Stimulated activated CD4-positive, alpha-beta T cell treated with anti-CD3 and anti-CD28 coated beads, Interleukin-15, amount 100 ng/mL, for 24 hours (primary cell): ENCODE measurements at places on chromosomes 16 and 17.

DNA sequence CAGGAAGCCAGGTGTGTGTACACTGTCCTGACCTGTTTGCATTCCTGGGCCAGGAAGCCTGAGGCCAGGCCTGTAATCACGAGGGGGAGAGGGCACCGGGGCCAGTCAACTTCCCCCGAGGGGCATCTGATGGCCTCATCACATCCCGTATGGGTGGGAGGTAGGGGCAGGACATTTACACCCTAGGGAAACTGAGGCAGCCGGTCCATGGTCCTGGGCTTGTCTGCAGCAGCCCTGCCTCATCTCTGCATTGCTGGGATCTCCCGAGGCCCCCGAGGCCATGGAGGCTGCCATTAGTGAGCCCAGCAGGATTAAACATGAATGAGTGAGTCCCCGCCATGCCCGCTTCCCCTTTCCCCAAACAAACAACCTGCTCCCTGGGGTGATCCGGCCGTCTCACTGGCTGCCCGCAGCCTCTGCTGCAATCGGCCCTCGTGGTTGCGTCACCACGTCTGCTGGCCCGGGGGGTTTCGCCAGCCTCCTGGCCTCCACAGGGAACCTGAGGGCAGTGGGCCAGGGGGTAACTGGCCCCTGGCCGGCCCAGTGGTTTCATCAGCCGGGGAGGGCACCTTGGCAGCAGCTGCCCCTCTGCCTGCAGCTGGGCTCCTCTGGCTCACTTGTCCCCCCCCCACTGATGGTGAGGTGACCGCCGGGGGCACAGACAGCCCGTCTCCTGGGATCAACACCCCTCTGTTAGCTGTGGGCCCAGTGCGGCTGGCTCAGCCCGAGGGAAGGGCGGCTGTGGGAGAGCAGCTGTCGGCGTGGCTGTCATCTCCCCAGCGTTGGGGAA is 88.3 kb upstream of the GSE1 start:
- no peak for DNase-seq

DNA sequence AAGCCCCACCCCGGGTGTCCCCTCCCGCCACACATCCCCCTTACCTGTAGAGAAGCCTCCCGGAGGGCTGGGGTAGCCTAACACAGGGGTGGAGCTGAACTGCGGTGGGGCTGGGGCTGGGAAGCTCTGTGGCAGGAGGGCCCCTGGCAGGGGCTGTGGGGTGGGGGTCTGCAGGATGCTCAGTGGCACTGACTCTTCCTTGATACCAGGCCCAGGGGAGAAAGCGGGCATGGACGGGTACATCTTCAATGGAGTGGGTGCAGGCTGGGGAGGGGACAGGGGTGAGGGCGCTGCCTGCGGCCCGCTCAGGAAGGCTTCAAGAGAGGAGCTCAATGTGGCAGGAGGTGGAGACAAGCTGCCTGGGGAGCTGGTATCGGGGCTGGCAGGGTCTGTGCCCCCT is 16.7 kb downstream of the SREBF1 start:
- no peak for DNase-seq

- DNase-seq: no peak
These were observed 11.6 kb upstream of the CBX4 start for GRCh38 chr17:79850571-79851460.

DNA sequence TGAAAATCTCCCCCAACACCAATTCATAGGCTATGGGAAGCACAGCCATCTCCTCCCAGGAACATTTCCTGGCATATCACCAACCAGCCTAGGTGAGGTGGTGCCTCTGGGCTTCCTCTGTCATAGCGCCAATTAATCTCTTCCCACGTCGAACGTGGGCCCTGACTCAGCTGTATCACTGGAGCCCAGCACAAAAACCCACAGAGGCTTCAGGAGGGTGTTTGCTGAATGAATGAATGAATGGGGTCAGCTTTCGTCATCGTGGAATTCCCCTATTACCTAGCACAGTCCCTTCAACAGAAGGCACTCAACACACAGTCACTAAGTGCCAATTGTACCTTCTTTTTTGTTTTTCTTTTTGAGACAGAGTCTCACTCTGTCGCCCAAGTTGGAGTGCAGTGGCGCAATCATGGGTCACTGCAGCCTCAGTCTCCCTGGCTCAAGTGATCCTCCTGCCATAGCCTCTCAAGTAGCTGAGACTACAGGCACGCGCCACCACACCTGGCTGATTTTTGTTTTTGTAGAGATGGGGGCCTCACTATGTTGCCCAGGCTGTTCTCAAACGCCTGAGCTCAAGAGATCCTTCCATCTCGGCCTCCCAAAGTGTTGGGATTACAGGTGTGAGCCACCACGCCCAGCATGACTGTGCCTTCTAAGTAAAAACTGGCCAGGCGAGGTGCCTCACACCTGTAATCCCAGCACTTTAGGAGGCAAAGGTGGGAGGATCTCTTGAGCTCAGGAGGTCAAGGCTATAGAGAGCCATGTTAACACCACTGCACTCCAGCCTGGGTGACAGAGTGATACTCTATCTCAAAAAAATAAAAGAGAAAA is 4.1 kb downstream of the ZNF688 start:
- DNase-seq: peak; percentile 78

DNA sequence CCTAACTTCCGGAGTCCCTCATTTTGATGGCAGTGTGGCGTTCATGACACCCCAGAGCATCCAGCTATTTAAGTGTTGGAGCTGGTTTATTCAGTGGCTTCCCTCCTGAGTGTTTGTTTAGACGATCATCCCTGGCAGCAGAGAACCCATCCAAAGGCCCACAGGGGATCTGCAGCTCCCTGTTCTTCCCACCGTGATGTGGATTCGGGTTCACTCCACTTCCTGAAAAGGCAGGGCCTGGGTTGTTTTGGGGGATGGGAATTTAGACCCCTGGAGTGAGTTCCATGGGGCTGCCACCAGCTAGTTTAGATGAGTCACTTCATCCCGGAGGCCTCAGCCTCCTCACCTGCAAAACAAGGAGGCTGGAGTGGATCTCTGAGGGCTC is 2.3 kb downstream of the KSR1 start:
- no peak for DNase-seq

DNA sequence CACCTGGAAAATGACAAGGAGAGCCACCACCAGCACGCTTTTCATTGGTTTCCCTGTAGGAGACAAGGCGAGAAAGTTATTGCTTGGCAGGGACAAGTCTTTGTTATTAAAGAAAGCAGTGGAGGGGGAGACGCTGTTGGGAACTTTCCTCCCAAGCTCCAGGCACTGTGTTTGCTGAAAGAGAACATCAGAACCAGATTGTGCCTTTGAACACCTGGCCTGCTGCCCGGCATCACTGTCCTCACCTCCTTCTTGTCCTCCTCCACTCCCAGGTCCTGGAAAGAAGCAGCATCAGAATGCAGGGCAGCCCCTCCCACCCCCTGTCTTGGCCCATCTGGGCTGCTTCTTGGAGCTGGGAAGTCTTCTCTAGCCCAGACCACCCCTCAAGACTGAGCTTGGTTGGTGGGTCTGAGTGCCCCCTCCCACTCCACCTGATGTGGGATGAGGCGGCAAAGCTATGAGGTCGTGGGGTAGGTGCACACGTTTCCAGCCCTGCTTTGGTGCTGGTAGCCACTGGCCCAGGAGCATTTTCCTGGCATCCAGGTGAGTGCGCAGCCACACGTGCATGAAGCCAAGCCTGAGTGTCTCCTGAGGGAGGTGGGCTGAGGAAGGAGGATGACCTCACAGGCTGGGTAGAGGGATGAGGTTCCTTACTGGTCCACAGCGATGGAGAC is 6.2 kb downstream of the CCR7 start:
- no peak for DNase-seq

GRCh38 chr16:58451945-58452401 is 48.0 kb upstream of the NDRG4 start:
- DNase-seq: no peak

- DNase-seq: peak; percentile 23
These were observed at the start of gene PMFBP1 for GRCh38 chr16:72172105-72173034. Gene PMFBP1, minus strand, starts transcription at chr16:72172155. Its CDS starts 947 bp downstream, at chr16:72171208.

GRCh38 chr16:18039931-18040330 is 296.6 kb downstream of the NPIPA8 start:
- no peak for DNase-seq

DNA sequence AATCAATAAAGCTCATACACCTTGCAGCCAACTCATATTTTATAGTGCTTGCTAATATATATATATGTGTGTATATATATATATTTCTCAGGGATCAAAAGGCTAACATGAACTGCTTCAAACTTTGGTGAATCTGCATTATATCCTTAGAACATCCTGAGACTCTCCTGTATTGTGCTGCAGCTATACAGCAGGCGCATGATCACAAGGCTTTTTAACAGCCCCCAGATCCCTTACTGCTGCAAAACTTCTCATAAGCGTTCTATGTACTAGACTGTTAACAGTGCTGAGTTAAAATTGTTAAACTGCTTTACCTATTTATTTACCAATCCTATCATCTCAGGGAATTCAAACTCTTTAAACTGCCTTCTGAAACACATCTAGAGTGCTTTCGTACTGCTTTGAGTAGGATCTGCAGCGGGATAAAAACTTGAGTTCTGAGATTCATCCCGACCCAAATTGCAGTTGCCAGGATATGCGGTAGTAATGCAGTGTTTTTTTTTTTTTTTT is 1.3 kb downstream of the GPATCH8 start:
- no peak for DNase-seq

- DNase-seq: no peak
These were observed 7.1 kb upstream of the SRCAP start for GRCh38 chr16:30691907-30692306.

DNA sequence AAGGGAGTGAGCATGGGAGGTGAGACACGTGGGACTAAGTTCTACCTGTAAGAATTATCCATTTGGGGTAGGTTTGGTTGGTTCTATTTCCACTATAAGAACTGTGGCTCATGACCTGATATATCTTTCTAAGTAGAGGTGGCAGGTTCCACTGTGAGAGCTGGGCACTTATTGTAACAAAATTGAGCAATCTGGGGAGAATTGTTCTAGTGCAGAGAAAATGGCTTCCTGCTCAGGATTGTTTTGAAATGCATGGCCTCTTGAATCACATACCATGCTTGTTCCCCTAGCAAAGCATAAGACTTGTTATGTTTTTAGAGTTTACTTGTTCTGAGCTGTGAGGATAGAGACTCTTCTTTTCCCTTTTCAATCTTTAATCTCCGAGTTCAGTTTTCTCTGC is 125.9 kb downstream of the MAP2K6 start:
- DNase-seq: no peak

- DNase-seq: peak; percentile 37
These were observed 319.8 kb downstream of the SEC14L1 start for GRCh38 chr17:77460514-77461046.

DNA sequence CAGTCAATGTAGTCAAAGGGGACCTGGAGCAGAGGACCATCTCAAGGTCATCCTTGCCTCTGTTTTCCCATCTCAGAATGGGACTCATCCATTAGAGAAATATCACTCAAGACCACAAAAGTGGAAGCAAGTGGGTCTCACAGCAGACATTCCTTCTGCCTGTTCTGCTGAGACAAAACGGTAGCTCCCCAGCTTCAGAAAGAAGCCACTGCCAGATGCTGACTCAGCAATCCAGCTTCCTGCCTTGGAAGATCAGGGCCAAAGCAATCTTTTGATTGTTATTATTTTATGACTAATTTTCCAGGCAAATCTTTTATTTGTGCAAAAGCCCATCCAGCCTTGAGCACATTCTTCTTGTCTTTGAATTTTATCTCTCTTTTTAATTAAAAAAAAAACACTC is 86.8 kb downstream of the CCT6B start:
- no peak for DNase-seq

DNA sequence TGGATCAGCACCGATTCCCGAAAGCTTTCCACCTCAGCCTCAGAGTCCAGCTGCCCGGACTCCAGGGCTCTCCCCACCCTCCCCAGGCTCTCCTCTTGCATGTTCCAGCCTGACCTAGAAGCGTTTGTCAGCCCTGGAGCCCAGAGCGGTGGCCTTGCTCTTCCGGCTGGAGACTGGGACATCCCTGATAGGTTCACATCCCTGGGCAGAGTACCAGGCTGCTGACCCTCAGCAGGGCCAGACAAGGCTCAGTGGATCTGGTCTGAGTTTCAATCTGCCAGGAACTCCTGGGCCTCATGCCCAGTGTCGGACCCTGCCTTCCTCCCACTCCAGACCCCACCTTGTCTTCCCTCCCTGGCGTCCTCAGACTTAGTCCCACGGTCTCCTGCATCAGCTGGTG is 15.0 kb downstream of the CD300LG start:
- no peak for DNase-seq

GRCh38 chr17:75515496-75516254 is at the start of gene CASKIN2:
Gene CASKIN2, minus strand, starts transcription at chr17:75515537. Its CDS starts 1,733 bp downstream, at chr17:75513804.
- DNase-seq: peak; percentile 94

GRCh38 chr16:68645494-68646388 is 631 bp downstream of the CDH3 start:
- DNase-seq: peak; percentile 7

GRCh38 chr17:21245639-21246084 is 7.5 kb downstream of the NATD1 start:
- DNase-seq: no peak

DNA sequence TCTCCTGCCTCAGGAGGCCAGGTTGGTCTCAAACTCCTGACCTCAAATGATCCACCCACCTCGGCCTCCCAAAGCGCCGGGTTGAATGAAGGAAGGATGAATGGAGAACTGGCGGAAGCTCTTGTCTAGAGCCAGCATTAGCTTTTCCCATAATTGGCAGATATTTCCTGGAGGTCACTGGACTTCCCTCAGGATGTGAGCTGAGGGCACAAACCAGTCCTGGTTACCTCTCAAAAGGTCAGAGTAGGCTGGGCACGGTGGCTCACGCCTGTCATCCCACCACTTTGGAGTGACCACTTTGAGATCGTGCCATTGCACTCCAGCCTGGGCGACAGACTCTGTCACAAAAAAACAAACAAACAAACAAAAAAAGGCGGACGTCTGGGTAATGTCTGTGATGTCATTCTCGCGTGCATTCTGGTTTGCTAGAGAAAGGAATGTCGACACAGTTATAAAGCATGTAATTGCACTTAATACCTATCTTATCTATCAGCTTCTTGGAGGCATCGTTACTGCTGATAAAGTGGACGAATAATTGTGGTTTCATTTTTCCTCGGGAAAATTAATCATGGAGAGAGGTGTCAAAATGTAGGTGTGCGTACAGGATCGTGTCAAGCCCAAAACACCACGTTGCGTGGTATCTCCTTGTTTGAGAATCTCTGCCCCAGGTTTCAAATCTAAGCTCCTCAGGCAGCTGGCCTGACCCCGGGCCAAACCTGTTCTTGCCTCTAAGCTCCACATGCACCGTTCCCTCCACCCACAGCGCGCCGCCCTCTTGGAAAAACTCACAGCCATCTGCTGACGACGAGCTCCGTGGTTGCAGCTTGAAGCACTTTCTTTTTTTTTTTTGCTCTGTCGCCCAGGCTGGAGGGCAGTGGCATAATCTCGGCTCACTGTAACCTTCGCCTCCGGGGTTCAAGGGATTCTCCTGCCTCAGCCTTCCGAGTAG is 6.4 kb upstream of the CRK start:
- peak; percentile 43 for DNase-seq

GRCh38 chr16:23968176-23968575 is 132.4 kb downstream of the PRKCB start:
- no peak for DNase-seq

- no peak for DNase-seq
These were observed 38.2 kb downstream of the PLCG2 start for GRCh38 chr16:81817296-81817695.

GRCh38 chr17:56583772-56584171 is 9.7 kb upstream of the NOG start:
- DNase-seq: no peak
